ENCODE measurements at places on chromosomes 5 and 9.

GRCh38 chr9:135879237-135879601 lies 28.1 kb downstream of the CAMSAP1 start:
- no peak for DNase-seq

GRCh38 chr5:132965120-132965519 lies 1.7 kb upstream of the AFF4 start:
- DNase-seq, result no peak

DNA sequence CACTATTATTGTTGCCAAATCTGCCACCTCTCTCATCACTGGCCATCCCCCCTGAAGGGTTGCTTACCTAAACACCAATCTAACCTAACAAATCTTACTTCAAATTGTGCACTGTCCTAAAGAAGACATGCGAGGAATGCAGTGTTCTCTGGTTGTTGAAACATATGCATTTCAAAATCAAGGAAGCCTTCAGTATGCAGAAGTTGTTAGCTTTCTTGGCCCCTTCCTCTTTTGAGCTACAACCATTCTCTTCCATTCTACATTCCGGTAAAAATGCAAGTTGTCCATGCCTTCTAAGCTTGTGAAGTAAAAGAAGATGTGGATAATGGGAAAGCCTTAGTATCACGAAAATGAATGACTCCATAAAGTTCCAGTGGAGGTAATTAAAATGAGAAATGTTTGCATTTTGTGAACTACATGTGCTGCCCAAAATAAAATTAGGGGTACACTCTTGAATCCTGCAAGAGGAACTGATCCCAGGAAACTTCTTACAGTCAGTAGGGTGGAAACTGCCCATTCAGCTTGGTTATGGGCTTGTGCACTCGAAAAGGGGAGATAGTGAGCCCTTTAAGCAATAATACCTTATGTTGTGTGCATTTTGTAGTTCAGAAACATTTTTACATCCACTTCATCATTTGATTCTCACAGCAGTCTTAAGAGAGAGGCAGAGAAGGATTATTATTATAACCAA lies 77.6 kb upstream of the ADRB2 start:
- no peak for DNase-seq

GRCh38 chr5:55913466-55914413 lies 62.6 kb downstream of the IL31RA start:
- DNase-seq, result no peak

- DNase-seq, result no peak
Measured at GRCh38 chr5:135250671-135251070, 148.4 kb downstream of the MACROH2A1 start.

DNA sequence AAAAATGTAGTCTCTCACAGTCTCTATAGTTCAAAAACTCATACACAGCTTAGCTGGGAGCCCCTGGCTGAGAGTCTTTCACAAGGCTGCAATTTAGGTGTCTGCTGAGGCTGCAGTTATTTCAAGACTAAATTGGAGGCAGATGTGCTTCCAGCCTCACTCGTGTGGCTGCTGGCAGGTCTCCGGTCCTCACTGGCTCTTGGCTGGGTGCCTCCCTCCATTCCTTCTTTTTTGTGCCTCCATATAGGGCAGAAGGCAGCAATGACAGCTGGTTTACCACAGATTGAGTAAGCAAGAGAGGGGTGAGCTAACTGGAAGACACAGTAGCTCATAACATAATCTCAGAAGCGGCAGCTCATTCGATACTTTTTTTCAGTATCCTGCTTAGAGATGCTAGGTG lies 2167.7 kb upstream of the WWC1 start:
- no peak for DNase-seq

DNA sequence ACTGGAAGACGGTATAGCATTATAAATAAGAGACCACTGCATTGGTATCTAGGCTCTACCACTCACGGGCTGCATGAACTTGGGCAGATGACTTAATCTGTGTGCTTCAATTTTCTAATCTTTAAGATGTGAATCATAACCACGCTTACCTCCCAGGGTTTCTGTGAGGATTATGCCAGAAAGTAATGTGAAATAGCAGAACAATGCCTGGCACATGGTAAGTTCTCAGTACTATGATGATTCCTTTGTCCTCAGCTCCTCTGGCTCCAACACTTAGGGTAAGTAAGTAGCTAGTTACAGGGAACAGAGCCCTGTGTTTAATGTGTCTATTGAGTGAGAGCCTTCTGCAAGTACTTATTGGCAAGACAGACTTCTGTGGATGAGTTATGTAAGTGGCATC lies 31.1 kb downstream of the POU4F3 start:
- no peak for DNase-seq

DNA sequence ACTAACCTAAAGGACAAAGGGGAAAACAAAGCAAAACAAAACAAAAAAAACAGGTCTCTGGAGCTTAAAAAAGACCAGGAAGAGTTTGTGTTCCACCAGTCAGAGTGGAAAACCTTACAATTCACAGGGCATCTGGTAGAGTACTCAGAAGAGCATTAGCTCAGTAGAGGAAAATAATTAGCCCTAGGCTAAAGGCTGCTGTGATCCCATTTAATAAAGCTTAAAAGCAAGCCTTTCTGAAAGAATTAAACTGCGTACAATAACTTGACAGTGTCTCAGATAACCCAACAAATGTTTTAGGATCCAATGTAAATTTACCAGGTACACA lies 7.3 kb downstream of the ECM2 start:
- no peak for DNase-seq

GRCh38 chr5:6319116-6319515 lies 59.2 kb downstream of the MED10 start:
- no peak for DNase-seq

- DNase-seq, result no peak
Measured at GRCh38 chr5:76363352-76364225, 39.5 kb upstream of the IQGAP2 start.

GRCh38 chr5:180613188-180613813 lies 22.0 kb upstream of the SCGB3A1 start:
- no peak for DNase-seq

DNA sequence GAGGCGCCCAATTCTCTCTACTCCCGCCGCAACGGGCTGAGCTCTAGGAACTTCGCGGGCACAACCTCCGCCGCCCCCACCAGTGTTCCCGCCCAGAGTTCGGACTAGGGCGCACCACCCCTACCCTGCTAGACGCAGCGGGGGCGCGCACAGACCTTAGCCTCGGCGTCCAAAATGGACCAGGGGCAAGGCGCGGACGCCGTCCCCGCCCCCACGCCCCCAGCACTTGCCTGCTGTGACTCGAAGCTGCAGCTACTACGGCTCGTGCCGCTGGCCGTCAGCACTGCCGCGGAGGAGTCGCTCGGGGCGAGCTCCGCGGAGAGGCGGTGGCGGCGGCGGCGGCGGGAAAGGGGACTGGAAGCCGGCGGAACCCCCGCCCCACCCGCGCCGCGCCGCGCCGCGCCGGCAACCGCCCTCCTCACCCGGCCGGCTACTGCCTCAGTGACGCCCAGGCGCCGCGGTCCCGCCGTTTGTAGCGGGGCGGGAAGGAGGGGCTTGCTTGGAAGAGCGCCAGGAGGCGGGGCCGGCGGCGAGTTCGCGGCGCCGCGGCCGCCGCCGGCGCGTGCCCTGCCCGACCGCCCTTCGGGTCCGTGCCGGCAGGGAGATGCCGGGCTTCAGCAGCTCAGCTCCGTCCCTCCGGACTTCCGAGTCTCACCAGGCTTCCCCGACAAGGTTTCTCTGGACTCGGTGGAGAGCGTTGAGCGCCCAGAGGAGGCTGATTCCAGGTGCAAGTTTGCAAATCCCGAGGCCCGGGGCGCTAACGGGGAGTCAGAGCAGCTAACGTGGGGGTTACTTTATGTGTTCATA lies 4.5 kb downstream of the ELAVL2 start:
- DNase-seq, result no peak

GRCh38 chr9:129936222-129936621 lies 101.0 kb downstream of the USP20 start:
- DNase-seq, result no peak

- no peak for DNase-seq
Measured at GRCh38 chr5:150147670-150148069, 8.0 kb downstream of the PDGFRB start.

GRCh38 chr5:79093762-79094161 lies 17.8 kb upstream of the BHMT start:
- DNase-seq, result no peak

GRCh38 chr9:5557606-5558587 lies 47.6 kb downstream of the PDCD1LG2 start:
- no peak for DNase-seq

- DNase-seq, result no peak
Measured at GRCh38 chr5:57478826-57479225, 3.8 kb downstream of the ACTBL2 start.

Measured in HTR-8/SVneo (cell line).